ENCODE measurements at places on chromosomes 16 and 17.

DNA sequence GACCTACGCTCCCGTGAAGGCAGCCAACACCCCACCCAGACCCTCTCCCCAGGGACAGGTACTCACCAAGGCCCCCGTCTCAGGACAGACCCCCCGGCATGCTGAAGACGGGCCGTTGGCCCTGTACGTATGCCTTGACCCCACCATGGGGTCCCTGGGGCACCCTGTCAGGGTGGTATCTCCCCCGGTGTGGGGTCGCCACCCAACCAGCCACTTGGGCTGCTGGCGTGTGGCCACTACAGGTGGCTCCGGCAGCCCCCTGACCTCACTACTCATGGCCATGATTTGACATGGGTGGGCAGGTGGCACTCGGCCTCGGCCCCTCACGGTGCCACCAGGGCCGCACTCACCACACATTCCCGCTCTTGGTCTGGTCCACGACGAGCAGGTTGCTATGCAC is 40.9 kb upstream of the PVALEF start:
- no peak for DNase-seq

DNA sequence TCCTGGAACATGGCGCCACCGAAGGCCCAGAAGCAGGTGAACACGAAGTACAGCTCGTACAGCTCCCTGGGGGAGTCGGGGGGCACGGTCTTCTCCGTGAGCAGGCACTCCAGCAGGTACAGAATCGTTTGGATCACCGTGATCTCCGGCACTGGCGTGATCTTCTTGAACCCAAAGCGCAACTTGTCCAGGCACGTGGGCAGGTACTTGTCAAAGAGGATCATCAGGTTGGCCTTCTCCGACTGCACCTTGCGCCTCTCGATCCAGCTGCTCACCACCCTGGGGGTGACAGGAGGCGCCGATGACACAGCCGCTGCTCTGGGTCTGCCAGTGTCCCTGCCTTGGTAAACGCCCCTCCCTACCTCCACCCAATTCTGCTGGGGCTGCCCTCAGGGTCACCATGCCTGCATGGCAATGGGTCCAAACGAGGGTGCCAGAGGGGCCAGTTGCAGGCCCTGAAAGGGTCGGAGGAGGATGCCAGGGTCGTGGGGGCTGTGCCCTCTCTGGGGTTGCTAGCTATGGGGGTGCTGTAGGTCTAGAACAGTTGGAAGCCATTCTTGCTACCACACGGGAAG is 90.9 kb downstream of the DNAH17 start:
- DNase-seq: no peak

DNA sequence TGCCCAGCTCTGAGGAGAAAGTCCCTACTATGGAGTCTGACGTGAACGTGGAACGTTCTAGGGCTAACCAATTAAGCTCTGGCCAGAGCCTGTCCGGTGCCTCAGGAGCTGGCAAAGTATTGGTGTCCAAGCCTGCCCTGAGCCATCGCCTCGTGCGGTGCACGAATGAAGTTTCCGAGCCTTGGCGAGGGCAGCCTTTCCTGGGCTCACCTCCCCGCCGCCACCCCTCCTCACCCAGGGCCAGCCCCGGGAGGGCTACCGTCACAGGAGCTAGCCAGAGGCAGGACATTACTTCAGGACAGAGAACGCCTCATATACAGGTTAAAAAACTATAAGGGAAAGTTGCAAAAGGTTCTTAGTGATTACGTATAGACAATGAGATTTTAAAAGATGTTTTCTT is 23.6 kb upstream of the TRAP1 start:
- no peak for DNase-seq

DNA sequence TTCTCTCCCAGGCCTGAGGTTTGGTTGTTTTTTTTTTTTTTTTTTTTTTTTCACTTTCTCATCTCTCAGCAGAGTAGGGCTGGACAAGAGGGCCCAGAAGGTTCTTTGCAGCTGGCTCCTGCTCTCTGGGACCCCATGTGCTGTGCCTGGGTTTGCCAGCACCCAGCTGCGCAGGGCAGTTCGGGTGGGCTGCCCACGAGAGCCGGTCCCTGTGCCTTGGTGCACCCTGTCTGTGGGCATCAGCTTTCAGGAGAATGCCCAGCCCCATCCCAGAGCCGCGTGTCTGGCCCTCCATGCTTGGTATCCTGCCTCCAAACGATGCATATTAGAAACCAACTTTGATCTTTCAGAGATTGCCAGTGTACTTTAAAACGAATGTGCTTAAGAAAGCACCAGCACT is 15.0 kb upstream of the GSE1 start:
- no peak for DNase-seq

GRCh38 chr17:71849783-71850768 is 270.7 kb upstream of the SOX9 start:
- DNase-seq: no peak

DNA sequence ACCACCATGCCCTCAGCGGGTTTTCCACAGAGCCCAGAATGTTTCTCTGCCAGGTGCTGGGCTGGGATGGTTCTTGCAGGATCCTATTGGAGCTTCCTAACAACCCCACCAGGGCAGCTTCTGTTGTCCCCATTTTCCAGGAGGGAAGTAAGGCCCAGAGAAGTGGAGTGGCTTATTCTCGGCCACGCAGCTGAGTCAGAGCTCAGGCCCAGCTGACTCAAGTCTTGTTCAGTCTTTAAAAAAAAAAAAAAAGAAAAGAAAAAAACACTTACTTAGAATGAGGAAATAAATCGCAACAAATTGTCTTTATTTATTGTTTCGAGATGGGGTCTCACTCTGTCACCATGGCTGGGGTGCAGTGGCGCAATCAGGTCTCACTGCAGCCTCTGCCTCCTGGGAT is 413.0 kb downstream of the CPPED1 start:
- no peak for DNase-seq

GRCh38 chr17:61152898-61153297 is 246.7 kb upstream of the TBX2 start:
- DNase-seq: no peak

- DNase-seq: no peak
Observed at GRCh38 chr17:8890671-8891070, 23.2 kb upstream of the PIK3R6 start.

DNA sequence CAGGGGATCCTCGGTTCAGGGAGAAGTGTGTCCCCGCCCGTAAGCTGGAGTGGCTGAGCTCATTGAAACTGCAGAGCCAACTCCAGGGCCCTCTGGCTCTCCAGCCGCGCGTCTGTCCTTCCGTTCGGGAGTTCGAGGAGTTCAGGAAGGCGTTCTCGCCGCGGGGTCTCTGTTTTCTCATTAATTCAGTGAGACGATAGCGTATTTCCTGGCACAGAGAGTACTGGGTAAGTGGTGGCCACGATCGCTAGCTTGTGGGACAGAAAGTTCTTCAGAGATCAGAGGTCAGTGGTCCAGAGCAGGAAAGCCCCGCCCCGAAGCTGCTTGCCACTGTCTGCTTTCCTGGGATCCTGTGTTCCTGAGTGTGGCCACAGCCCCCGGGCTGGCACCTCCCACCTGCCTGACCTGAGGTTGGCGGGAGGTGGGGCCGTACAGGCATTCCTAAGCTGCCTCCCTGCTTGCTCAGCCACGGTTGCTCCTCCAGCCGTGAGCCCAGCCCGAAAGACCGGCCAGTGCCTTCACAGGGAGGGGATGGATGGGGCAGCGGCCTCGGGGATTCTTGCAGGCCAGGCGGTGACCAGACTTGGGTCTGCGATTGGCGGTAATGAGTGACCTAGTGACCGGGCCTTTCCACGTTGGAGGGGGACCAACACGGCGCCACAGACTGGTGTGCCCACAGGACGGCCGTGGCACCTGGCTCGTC is 8.9 kb downstream of the BAIAP2 start:
- DNase-seq: peak; percentile 97

DNA sequence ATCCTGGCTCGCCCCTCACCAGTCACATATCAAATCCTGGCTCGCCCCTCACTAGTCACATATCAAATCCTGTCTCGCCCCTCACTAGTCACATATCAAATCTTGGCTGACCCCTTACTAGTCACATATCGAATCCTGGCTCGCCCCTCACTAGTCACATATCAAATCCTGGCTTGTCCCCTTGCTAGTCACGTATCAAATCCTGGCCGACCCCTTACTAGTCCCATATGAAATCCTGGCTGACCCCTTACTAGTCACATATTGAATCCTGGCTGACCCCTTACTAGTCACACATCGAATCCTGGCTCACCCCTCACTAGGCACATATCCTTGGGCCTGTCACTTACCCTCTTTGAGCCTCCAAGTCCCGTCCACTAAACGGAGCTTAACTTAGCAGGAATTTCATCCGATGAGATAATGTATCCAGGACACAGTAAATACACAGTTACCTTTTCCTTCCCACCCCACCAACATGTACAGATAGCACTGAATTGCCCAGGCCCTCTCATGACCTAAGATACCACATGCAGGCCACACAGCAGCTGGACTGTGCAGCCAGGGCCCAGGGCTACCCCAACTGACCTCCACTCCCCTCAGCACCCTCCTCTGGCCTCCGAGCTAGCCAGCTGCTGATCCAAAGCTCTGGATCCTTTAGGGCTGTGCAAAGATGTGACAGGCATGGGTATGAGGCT is 157.8 kb upstream of the RPH3AL start:
- DNase-seq: no peak

- no peak for DNase-seq
Observed at GRCh38 chr17:35978346-35978745, 3.0 kb downstream of the CCL16 start.

DNA sequence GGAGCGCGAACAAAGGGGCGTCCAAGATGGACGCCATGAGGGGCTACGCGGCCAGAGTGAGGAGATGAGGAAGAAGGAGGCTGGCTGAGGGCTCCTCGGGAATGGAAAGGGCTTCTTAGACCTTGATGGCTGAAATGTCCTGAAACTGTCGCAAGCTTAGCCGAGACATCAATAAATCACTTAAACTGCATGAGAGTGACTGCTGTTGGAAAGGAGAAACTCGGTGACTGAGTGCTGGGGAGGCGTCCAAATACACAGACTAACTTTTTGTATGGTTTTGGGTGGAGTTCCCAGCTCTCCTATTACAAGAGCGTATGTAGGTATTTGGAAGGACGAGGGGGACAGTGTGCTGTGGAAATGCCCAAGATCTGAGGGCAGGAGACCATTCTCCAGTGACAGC is 1.4 kb upstream of the GEMIN4 start:
- no peak for DNase-seq

DNA sequence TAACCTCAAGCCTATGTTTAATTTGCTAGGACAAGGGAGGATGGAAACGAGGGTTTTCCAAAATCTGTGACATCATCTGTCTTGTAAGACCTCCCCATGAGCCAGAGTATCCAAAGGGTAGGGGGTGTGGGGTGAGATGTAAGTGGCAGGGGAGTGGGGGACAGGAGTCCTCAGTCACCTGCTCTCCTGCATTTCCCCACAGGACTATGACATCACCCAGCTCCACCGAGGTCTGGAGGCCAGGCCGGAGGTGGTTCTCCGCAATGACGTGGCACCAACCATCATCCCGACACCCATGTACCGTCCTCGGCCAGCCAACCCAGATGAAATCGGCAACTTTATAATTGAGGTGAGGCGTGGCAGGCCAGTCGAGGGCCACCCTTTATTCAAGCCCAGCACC is 41.5 kb upstream of the CDH1 start:
- no peak for DNase-seq

DNA sequence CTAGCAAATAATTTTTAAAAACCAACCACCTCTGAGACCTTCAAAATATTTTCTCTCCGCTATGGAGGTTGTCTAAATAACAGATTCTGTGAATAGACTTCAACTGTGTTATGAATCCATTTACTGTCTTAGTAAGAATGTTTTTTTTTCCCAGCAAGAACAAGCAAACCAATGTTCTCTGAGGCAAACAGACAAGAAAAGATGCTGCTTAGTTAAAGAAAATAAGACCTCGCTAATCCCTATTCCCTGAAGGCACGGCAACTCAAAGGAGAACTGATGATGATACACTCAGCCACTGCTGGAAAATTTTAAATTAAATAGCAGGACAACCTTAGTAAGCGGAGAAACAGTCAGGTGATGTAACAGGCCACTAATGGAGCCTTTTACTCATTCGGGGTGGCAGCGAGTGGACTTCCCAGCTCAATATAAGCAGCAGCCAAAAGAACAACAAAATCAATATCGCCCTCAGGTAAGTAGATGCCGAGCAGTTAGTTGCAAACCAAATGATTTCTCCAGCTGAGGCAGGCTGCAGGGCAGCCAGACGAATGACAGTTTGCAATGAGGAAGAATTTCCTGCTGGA is 81.8 kb downstream of the CPPED1 start:
- peak; percentile 12 for DNase-seq

DNA sequence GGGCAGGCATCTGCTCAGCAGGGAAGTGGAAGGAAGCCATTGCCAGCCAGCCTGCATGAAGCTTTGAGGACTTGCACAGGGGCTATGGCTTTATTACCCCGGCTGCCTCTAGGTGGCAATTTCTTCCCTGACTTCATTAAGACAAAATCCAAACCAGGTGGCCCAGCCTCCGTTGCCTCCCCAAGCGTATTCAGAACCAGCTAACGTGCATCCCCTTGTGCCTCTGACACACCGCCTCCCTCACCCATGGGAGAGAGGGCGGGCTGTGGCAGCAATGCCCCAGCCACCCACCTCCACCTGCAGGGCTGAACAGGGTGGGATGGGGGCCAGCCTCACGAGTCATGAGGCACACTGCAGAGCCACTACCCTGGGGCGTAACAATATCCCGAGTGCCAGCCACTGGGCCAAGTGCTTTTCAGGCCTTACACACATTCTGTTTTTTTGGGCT is 6.8 kb downstream of the KIFC3 start:
- peak; percentile 75 for DNase-seq

GRCh38 chr16:65745-66144 is 6.7 kb downstream of the RHBDF1 start:
- peak; percentile 75 for DNase-seq

DNA sequence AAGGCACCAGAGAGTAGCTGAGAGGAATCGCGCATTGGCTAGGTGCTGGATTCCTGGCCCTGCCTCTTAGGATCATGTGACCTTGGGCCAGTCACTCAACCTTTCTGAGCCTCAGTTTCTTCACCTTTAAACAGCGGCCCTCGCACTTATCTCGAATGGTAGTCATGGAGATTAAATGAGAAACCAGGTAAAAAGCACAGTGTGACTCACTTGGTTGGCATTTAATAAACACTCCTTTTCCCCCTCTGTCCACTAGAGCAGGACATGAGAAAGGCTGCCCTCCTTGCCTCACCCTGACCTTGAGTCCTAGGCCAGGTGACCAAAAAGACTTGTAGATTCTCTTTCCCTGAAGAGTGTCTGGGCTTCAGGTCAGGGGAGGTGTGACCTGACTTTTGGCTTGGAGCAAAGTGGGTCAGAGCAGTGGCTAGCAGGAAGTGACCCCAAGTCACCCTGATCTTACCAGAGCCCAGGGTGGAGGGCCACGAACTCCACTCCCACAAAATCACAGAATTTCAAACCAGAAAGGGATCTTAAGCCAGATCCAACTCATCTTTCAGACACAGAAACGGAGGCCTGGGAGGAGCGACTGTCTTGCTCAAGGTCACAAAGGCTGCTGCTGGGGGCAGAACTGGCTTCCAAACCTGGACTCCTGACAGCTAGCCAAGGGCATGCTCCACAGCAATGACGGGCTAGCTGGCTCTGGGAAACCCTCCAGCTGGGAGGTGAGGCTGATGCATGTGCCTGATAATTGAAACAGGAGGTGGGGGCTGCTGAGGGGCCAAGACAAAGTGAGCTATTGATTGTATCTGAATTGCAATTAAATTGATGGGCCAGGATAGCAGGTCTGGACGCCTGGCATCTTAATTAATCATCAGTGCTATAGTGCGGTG is 65.2 kb downstream of the PIPOX start:
- peak; percentile 87 for DNase-seq

Measured in Caki2 (cell line).